ENCODE measurements at places on chromosomes 1 and 21. TPM values are rescaled to one million over a fixed set of nuclear protein-coding genes. Genes with fewer than 3 reads are reported as not detected.

- H3K27me3 ChIP-seq = no peaks in the 10 kb centered on the region
- DNase-seq = no peak
Measured at GRCh38 chr1:156194300-156194652, 372 bp downstream of the SLC25A44 start.

DNA sequence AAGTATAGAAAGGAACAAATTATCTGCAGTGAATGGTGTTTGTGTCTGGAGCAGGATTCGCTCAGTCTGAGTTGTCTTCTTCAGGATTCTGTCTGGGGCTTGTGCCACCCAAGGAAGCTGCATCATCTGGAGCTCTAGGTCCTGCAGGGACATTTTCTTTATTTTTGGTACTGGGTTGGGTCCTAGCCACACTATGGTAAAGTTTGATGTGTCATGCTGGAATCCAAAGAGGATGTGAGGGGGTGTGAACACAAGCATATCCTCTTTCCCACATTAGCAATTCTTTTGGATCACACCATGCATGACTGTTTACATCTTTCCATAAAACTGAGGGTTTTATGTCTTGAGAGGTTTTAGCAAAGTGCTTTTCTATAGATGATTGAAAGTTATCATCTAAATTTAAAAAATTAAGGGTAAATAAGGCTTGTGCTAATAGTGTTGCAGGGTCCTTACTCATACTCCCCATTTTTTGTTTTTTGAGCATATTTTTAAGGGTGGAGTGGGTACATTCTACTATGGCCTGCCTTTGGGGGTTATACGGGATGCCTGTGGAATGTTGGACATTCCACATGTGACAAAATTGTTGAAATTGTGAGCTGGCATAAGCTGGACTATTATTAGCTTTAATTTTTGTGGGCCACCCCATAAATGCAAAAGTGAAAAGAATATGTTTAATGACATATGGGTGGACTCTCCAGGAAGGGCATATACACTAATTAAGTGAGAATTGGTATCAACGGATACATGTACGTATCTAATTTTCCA lies 152.0 kb upstream of the HMCN1 start:
- no peak overlapping the region for H3K27ac ChIP-seq
- no peak for DNase-seq
- H3K4me1 ChIP-seq = no peaks in the 10 kb centered on the region
- no peaks in the 10 kb centered on the region for H3K27me3 ChIP-seq
- no peaks in the 10 kb centered on the region for H3K36me3 ChIP-seq

SAMD11 gene
- total RNA-seq = 0.70 TPM

DNA sequence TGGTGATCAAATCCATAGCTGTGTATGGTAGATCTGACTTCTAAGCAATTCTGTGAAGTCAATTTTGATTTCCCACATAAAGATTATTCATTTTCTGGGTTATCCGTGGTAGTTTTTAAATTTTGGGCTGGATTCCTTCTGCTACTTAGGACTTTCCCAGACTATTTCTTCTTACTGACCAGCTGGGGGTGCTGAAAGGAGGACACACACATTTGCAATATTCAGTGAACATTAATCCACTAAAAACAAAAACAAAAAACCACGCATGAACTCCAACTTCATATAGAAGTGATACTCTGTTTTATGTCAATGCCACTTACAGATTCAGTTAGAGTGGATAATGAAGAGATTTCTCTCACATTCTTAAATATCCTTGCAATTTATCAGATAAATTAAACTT lies 105.4 kb downstream of the KCTD3 start:
- H3K4me1 ChIP-seq = no peaks in the 10 kb centered on the region
- no peaks in the 10 kb centered on the region for H3K27me3 ChIP-seq
- no peak for DNase-seq
- no peak overlapping the region for H3K27ac ChIP-seq

DNA sequence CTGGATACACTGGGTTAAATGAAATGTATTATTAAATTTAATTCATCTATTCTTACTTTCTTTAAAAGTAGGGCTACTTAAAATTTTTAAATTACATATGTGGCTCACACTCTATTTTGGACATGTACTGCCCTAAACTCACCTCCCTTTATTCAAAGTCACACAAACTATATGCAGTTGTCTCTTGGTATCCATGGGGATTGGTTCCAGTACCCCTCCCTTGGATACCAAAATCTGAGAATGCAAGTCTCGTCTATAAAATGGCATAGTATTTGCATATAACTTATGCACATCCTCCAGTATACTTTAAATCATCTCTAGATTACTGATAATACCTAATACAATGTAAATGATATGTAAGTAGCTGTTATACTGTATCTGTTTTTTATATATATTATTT lies 57.6 kb downstream of the FAF1 start:
- no peaks in the 10 kb centered on the region for H3K36me3 ChIP-seq
- H3K27ac ChIP-seq = no peak overlapping the region
- H3K27me3 ChIP-seq = no peaks in the 10 kb centered on the region
- H3K4me1 ChIP-seq = no peaks in the 10 kb centered on the region
- H3K4me3 ChIP-seq = no peak overlapping the region
- DNase-seq = no peak
